ENCODE measurements at places on chromosomes 6 and 20.

GRCh38 chr6:168648240-168649125 lies 207.5 kb downstream of the SMOC2 start:
- no peak for DNase-seq

DNA sequence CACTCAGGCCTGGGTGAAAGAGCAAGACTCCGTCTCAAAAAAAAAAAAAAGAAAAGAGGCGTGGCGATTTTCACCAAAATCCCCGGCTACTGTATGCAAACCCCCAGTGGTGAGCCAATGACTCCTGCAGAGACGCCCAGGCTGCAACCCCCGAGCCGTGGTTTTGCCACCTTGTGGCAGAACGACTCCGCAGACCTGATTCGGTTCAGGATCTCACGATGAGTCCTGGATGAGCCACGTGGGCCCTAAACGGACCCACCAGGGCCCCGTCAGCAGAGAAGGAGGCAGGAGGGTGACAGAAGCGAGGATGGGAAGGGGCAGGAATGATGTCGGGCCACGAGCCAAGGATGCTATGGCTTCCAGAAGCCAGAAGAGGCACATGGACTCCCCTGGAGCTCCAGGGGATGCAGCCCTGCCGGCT lies 42.5 kb downstream of the SLC2A4RG start:
- DNase-seq, result no peak

DNA sequence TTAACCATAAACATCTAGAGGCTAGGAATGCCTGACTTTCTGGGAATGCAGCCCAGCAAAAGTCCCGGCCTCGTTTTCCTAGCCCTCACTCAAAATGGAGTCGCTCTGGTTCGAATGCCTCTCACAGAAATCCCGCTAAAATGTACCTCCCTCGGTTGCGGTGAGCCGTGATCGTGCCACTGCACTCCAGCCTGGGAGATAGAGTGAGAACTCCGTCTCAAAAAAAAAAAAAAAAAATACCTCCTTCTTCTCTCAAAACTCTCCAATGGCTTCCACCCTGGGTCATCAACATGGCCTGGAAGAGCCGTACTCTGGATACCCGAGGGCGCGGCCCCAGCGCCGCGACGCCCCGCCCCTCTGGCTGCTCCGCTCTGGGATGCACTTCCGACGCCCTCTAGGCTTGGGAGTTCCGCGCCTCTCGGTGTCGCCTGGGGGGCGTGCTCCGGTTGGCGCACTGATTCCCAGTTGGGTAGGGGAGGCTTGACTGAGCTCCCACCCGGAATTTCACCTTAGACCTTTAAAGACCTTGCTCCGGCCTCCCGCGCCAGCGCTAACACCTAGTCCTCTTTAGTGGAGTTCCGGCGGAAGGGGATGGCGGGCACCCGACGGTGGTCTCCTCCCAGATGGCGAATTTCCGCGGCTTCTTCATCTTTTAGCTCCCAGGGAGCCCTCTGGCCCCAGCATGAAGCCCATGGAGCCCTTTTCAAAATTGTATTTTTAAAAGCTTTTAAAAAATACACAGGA lies 12.3 kb downstream of the HMGN4 start:
- peak; percentile 86 for DNase-seq

GRCh38 chr20:46253391-46253790 lies 54.9 kb downstream of the CDH22 start:
- DNase-seq, result peak; percentile 40

DNA sequence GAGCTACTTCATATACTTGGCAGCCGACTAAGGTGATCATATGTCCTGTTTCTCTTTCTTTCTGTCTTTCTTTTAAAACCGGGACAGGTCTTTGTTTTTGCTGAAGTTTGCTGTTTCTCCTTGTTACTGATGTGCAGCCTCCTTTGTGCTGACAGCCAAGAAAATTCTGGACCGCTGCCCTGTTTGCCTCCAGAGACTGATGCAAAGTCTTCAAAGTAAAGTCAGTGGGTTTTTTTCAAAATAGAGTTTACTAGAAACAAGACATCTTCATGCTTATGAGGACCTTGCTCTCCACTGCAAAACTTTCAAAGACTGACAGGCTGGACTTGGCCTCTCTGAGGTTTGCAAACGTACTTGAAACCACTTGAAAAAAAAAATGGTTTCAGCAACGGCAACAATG lies 510.5 kb upstream of the MAP3K7 start:
- DNase-seq, result no peak

GRCh38 chr20:4508773-4509172 lies 212.9 kb upstream of the PRND start:
- DNase-seq, result no peak

DNA sequence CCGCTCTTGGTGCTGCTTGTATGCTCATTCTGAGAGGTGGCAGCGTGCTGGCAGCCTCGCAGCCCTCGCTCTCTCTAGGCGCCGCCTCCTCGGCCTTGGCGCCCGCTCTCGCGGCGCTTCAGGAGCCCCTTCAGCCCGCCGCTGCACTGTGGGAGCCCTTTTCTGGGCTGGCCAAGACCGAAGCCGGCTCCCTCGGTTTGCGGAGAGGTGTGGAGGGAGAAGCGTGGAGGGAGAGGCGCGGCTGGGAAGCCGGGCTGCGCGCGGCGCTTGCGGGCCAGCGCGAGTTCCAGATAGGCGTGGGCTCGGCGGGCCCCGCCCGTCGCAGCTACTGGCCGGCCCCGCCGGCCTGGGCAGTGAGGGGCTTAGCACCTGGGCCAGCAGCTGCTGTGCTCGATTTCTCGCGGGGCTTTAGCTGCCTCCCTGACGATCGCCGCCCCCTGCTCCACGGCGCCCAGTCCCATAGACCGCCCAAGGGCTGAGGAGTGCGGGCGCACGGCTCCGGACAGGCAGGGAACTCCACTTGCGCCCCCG lies 19.5 kb upstream of the FAM8A1 start:
- peak; percentile 72 for DNase-seq

- DNase-seq, result no peak
Observed at GRCh38 chr20:34049897-34050695, 56.4 kb downstream of the RALY start.

DNA sequence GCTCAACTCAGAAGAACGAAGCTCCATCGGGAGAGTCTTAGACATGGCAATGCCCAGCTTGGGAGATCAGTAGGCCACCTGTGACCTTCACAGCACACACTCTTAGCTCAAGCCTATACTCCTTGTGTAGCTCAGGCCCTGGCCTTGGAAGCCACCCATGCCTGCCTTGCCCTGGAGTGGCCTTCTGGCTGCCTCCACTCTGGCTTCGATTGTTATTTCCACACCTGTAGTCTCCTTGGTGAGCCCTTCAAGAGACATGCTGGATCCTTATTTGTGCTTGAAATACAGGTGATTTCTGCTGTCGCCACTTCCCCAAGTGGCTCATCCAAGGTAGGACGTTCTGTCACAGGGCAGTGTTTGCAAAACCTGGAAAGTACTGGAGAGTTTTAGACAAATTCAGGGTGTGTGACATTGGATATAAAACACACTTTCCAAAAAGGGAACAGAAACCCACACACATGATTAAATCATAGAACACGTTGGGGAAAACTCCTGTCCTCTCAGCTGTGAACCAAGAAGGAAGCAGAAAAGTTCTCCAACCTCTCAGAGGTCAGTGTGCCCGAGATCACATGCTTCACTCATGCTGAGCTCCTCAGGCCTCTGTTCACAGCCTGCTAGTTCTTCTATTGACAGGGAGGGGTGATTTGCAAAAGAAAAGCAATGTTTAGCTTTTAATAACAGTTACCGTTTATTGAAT lies 391.8 kb downstream of the CDC5L start:
- DNase-seq, result peak; percentile 18

- DNase-seq, result no peak
Observed at GRCh38 chr20:4088766-4089165, 73.4 kb upstream of the RNF24 start.

DNA sequence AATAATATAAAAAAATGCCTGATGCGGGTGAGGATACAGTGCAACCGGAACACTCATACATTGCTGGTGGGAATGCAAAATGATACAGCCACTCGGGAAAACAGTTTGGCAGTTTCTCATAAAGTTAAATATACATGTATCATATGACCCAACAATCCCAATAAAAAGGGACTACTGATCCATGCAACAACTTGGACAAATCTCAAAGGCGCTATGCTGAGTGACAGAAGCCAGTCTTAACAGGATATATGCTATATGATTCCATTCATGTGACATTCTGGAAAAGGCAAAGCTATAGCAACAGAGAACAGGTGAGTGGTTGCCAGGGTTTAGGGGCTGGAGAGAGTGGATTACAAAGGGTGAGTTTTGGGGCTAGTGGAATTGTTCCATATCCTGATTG lies 170.2 kb upstream of the MLN start:
- DNase-seq, result no peak

GRCh38 chr6:17679726-17680125 lies 27.0 kb downstream of the NUP153 start:
- DNase-seq, result no peak

DNA sequence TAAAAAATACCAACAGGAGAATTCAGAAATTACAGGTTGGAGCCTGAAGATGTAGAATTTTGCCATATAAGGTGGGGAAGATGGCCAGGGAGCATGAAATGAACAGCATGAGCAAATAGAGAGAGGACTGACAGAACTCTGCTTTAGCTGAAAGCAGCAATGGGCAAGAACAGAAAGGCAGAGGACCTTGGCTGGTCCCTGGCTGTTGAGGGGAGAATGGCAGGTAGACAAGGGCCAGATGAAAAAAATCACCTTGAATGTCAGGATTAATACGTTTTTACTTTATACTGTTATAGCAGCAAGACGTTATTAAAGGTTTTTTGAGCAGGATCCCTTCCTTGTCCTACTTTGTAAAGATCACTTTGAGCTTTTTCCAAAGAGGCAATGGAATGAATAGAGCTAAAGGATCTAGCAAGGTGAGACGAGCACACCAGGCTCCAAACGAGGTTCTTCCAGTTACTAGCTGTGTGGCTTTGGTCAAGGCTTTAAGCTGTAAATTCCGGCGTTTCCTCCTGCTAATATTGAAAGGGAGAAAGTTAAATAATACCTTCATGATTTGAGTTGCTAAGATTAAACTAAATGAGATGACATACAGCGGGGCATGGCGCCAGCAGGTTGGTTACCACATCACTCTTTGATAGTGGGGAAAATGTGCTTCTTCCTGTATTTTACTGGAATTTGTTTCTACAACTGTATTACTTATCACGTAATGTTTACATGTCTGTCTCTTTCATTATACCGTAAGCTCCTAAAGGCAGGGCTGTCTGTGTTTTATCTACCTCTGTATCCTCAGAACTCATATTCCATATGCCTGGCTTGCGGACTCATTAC lies 776 bp downstream of the PPIL1 start:
- peak; percentile 44 for DNase-seq

- no peak for DNase-seq
Observed at GRCh38 chr20:22430746-22431168, 153.6 kb downstream of the FOXA2 start.

DNA sequence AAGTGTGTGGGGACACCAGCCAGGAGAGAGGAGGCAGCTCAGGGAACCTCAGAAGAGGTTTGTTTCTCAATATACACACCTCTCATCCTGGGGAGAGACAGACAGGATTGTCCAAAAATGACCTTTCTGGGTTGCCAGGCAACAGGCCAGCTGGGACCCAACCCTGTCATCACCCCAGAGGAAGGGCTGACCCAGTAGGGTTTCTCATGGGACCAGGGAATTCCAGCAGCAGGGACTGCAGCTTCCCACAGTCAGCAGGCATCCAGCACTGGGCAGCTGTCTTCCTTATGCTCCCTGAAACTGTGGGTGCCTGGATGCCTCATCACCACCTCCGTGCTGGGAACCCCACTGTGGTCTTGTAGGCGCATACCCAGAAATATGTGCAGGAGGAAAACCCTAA lies 1.3 kb downstream of the C20orf202 start:
- DNase-seq, result no peak

DNA sequence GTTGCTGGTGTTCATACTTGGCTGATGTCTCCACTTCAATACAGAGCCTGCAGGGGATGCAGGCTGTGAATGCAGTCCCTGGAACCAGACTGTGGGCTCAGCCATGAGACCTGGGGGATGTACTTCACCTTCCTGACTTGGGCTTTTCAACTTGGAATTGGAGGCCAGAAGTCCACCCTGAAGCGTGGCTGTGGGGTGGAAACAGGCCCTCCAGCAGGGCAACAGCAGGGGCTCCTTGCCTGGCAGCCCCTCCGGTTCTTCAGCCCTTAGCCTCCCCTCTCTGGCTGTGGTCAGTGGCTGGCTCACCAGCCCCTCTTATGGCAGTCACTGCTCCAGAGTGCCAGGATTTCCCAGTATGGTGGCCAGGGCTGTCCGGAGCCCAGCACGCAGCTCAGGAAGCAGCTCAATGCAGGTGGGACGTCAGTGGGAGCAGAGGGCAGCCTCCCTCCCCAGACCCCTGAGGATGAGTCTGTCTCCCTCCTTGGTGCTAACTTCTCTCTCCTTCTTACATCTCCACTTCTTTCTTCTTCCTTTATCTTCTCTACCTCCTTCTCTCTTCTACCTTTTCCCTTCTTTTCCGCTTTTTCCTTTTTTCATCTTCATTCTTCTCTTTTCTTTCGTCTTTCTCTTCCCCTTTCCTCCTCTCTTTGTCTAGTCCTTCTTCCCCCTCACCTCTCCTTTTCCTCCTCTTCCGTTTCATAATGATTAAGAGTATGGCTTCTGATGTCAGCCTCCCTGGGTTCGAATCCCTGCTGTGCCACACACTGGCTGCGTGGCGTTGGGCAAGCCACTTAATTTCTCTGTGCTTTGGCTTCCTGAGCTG lies 45.3 kb downstream of the SLC52A3 start:
- DNase-seq, result no peak

- DNase-seq, result peak; percentile 90
Observed at GRCh38 chr6:40912158-40912946, 126.7 kb downstream of the UNC5CL start.

GRCh38 chr6:139801571-139802321 lies 427.3 kb upstream of the CITED2 start:
- peak; percentile 53 for DNase-seq

DNA sequence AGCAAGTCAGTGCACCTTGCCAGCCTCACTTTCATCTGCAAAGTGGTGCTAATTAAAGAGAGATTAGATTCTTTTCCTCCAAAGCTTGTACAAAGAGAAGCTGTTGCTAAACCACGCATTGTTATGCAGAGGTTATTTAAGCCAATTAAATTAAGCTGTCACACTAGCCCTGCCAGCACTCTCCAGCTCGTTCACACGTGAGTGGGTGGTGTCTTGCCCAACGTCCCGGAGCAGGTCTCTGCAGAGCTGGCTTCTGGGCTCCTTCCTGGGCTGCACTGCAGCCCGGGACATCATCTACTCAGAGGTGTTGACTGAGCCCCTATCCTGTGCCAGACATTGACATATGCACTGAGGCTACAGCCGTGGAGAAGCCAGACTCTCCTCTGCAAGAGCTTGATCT lies 401.6 kb upstream of the SULF2 start:
- no peak for DNase-seq
